NCI-H524 (cell line): ENCODE measurements at places on chromosomes 1 and 21.

GRCh38 chr1:145877923-145878486, 7.7 kb downstream of the ANKRD35 start:
- no peak for DNase-seq

DNA sequence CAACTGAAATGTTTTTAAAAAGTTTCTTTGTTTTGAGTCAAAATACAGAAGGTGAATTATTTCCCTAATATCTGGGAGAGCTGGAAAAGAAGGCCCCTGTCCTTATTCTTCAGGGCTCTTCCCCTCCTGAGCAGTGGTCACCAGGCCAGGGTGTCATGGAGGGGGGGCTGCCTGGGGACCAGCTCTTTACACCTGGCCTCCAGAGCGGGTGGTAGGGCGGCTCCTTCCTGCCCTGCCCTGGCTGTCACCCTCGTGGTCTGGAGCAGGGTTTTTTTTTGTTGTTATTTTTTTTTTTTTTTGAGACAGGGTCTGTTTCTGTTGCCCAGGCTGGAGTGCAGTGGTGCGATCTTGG, 6.6 kb downstream of the SKI start:
- no peak for DNase-seq

DNA sequence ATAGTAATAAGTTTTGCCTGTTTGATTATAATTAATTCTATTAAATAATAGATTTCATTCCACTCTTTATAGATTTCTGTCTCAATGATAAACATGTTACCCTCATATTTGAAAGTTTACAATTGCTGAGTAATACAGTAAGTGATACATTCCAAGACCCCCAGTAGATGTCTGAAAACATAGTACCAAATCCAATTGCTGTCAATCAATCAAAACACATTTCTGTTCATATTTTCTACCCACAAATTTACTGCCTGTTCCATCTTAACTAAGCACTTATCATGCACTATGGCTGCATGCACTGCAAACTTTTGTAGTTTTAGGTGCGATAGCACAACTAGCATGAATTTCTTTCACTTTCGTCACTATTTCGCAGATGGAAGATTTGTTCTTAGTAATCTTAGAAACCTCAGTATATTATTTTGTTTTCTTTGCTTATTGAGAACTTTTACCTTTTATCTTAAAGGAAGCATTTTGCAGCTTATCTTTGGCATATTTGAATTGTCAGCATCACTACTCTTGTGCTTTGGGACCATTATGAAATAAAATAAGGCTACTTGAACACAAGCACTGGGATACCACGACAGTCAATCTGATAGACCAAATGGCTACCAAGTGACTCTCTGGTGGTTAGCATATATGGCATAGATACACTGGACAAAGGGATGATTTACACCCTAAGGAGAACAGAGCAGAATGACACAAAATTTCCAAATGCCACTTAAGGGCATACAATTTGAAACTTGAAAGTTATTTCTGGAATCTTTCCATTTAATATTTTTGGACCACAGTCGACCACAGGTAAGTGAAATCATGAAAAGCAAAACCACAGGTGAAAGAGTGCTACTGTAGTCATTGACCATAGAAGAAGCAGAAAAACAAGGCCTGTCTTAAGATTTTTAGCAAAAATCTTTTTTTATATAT, 67.6 kb downstream of the RGS13 start:
- no peak for DNase-seq

GRCh38 chr1:119488216-119488615, 18.8 kb upstream of the HSD3B1 start:
- no peak for DNase-seq

GRCh38 chr21:44329086-44329889, 9.9 kb downstream of the CFAP410 start:
- peak; percentile 40 for DNase-seq

DNA sequence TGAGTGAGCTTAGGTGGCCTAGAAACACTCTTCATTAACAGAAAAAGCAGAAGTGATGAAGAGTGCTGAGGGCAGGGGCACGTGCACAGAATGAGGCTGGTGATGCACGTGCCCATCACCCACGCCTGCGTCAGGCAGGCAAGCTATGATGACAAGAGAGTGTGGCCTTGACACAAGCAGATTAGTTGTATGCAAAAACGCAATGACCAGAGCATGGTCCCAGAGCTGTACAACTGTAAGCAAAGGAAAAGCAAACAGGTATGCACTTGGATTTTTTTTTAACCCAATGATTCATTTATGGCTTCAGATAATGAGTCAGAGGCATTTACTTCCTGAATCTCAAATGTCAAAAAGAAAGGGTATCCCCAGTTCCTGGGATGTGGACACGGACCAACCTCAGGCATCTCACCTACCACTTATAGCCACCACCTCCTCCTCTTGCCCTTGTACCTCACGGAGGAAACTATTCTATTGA, 9.1 kb upstream of the TMEM61 start:
- no peak for DNase-seq

DNA sequence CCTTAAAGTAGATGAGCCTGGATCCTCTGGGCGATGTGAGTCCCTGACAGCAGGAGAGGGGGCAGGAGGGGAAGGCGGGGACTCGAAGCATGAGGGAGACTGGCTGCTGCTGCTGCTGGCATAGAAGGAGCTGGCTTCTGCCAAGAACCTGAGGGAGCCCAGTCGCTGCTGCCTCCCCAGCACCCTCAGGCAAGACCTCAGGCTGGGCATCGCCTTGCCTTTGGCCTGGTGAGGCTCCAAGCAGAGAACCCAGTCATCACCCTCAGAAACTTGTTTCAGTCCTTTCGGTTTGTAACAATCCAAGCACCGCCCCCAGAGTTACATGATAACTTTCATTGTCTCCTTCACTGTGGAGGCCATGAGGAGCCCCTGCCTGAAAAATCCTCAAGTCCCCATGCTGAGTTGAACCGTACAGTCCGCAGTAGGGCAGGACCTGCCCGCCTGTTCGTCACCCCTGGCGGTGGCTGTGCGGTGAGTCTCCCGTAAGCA, 38.8 kb downstream of the POFUT2 start:
- DNase-seq, result peak; percentile 68

GRCh38 chr1:25185409-25186160, 46.7 kb downstream of the SYF2 start:
- DNase-seq, result no peak

DNA sequence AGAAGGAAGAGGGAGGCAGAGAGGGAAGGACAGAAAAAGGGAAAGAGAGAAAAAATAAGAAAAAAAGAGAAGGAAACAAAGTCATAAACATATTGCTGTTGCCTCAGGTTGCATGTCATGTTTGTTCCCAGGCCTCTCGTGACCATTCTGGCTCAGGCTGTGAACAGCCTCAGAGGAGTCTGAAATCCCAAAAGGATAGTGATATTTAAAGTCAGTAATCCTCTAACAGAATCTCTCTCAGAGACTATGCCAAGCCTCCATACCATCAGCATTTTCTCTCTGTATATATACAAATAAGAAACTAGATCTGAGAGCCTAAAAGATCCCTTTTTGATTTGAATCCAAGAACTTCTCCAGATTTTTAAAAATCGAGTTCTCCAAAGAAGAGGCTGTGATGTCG, 35.2 kb downstream of the GORAB start:
- no peak for DNase-seq

DNA sequence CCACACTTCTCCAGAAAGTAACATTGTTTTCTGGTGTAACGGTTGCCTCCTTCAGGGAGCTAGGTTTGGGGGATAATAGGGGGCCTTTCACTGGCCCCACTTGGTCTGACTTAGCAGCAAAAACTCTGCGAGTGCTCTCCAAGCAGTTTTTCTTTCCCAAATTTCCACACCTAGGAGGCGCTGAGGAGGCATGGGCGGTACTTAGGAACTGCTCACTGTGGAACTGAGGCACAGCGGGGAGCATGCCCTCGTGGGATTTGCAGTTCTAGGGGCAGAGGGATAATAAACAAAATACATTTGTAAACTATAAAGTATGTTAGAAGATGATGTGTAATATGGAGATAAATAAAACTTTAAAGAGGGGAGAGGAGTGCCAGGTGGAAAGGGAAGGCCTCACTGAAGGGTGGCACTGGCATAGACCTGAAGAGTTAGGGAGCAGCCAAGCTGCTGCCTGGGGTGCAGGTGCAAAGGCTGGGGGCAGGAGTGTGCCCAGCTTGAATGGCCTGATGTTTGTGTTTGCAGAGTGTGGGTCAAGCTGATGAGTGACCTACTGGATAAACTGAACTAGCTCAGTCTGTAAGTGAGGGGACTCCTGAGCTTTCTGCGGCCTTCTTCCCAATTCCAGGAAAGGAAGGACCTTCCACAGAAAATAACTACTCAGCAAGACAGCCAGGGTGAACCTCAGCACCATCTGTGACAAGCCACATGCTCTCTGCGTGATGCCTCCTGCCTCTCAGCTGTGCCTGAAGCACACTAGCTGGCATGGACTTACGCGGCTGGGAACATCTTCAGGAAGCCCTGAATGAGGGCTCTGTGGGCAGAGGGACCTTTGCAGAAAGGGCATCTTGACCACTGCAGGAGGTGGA, 1.9 kb downstream of the EPHX1 start:
- no peak for DNase-seq

GRCh38 chr1:156406251-156406650, 37.2 kb downstream of the RHBG start:
- DNase-seq, result peak; percentile 67

GRCh38 chr1:117565076-117565556, 40.7 kb upstream of the TENT5C start:
- no peak for DNase-seq

DNA sequence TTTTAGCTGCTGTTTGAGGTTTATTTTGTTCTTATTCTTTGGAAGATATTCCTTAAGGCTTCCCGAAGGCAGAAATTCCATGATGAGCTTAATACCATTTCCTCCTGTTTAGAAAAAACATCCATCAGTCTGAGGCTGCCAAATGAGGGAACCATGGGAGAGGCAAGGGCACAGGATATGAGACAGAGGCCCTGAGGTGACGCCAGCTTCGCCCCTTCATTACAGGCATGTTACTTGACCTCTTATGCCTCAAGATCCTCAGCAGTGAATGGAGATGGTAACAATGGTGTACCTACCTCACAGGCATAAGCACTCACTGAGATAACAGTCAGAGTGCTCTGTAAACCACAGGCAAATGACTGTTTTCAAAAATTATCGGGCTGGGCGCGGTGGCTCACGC, 93.6 kb downstream of the RAVER2 start:
- no peak for DNase-seq

GRCh38 chr1:8146257-8146855, 120.2 kb upstream of the ERRFI1 start:
- no peak for DNase-seq

DNA sequence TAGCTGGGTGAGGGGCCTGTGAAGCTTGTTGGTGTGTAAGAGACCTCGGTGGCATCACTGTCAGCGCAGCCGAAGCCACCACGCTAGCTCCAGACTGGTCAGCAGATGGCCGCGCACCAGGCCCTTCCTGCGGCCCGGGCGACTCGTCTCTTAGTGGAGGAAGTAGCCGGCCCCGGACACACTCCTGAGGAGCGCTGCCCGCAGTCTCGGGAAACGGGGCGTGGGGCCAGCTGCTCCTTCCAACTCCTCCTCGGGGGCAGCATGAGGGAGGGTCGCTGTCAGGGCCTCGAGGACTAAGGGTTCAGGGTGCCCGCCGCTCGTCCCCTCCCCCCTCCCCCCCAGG, 20.4 kb downstream of the H3-3A start:
- peak; percentile 43 for DNase-seq

- no peak for DNase-seq
Observed at GRCh38 chr1:204583909-204584632, 67.9 kb downstream of the MDM4 start.

DNA sequence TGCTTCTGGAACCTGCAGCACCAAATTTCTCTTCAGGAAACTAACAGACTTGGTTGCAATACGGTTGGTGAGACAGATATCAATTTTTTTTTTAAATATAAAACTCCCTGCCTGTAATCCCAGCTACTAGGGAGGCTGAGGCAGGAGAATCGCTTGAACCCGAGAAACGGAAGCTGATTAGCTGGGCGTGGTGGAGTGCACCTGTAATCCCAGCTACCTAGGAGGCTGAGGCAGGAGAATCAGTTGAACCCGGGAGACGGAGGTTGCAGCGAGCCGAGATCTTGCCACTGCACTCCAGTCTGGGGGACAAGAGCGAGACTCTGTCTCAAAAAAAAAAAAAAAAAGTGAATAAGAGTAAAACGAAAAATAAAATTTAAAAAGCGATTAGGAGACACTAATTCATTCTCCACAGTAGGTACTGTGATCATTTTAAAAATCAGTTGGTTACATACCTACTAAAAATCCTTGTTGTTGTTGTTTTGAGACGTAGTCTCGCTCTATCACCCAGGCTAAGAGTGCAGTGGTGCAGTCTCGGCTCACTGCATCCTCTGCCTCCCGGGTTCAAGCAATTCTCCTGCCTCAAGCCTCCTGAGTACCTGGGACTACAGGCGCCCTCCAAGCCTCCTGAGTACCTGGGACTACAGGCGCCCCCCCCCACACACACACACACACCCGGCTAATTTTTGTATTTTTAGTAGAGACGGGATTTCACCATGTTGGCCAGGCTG, 796 bp upstream of the RBM8A start:
- no peak for DNase-seq

GRCh38 chr1:175853681-175854080, 110.3 kb upstream of the TNR start:
- no peak for DNase-seq

GRCh38 chr1:22500058-22500457, 48.4 kb downstream of the ZBTB40 start:
- no peak for DNase-seq

DNA sequence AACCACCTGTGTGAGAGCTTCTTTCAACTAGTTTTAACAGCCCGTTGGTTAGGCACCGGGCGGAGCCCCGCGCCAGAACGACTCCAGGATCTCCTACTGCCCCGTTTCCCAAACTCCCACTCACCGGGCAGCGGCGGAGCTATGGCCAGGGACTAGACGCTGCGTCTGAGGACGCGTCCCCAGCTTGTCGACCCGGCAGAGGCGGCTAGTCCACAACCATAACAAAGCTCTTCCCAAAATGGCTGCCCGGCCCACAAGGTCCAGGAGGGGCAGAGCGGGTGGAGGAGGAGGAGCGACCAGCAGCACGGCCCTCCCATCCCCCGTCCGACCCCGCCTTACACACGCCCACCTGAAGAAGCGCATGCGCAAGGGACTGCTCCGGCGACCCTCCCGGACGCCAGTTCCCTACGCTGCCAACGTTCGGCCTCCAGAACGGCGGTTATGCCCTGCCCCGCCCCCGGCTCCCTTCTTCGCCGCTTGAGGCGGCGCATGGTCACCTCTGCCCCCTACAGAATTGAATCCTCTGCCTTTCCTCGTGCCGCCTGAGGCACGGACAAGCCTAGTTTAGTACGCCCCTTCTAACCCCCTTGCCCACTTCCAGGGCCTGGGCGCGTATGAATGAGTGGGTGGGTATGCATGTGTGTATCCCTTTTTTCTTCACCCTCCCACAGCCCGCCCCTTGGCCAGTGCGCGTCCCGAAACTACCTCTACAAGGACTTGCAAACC, at the start of gene GPBP1L1:
TSS of gene GPBP1L1 (minus strand) at position 246 of the 726 bp plus-strand sequence. CDS start 27,446 bp downstream, outside the sequence.
- DNase-seq, result peak; percentile 85

GRCh38 chr1:150072959-150073358, 5.4 kb downstream of the VPS45 start:
- peak; percentile 3 for DNase-seq

- DNase-seq, result no peak
Observed at GRCh38 chr1:115320377-115320776, 17.7 kb downstream of the NGF start.

- DNase-seq, result no peak
Observed at GRCh38 chr1:234776876-234777855, 167.2 kb upstream of the IRF2BP2 start.

GRCh38 chr1:110412576-110412975, 5.1 kb upstream of the LAMTOR5 start:
- DNase-seq, result peak; percentile 46
